ENCODE measurements at places on chromosomes 7 and 10.

DNA sequence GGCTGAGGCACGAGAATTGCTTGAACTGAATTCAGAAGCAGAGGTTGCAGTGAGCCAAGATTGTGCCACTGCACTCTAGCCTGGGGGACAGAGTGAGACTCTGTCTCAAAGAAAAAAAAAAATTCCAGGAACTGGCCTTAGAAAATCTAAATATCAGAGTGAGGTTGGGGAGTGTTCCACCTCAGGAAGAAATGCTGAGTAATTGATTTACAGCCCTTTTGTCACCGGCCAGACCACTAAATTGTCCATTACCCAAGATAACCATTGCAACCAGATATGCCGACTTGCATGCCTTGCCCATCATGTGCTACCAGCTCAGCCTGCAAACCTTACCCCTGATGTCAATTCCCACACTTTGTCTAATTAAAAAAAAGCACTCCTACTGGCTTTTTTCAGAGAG is 42.4 kb downstream of the CRCP start:
- DNase-seq: no peak

GRCh38 chr7:50599385-50599784 is 34.2 kb upstream of the DDC start:
- no peak for DNase-seq

- no peak for DNase-seq
Observed at GRCh38 chr7:69681181-69681580, 82.9 kb downstream of the AUTS2 start.

GRCh38 chr7:82410461-82410860 is 33.1 kb downstream of the CACNA2D1 start:
- no peak for DNase-seq

DNA sequence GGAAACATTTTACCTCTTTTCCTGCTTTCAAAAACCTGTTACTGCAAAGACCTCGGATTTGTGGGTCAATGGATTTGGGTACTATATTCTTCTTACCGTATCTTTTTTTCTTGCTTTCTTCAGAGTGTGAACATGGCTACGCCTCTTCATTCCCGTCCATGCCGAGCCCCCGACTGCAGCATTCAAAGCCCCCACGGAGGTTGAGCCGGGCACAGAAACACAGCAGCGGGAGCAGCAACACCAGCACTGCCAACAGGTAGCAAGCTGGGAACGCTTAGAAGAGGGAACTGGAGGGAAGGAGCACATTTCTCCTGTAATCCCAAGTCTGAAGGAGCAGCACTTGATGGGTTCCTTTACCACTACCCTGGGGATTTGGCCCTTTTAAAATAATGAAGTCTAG is 20.7 kb downstream of the MXI1 start:
- DNase-seq: no peak

DNA sequence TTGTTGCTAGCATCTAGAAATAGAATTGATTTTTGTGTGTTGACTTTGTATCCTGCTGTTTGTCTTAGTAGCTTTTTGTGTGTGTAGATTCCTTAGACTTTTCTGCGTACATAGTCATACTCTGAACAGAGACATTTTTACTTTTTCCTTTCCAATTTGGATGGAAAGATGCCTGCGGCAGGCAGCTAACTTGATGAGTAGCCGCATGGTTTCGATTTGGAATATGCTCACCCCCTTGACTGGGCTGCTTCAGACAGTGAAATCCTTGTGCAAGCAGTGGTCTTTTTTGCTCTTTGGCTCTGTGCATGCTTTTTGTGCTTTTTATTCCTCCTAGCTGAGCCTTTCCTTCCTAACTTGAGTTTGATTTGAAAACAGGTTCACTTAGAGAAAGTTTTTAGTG is 71.8 kb downstream of the HHEX start:
- no peak for DNase-seq
